NCI-H510A treated with DMSO at 0.1 percent for 48 hours (cell line): ENCODE measurements at places on chromosomes 4 and X.

- DNase-seq = no peak
These were observed 33.8 kb downstream of the MTTP start for GRCh38 chr4:99608417-99608816.

GRCh38 chrX:19174401-19175025 is 52.2 kb upstream of the ADGRG2 start:
- no peak for DNase-seq

DNA sequence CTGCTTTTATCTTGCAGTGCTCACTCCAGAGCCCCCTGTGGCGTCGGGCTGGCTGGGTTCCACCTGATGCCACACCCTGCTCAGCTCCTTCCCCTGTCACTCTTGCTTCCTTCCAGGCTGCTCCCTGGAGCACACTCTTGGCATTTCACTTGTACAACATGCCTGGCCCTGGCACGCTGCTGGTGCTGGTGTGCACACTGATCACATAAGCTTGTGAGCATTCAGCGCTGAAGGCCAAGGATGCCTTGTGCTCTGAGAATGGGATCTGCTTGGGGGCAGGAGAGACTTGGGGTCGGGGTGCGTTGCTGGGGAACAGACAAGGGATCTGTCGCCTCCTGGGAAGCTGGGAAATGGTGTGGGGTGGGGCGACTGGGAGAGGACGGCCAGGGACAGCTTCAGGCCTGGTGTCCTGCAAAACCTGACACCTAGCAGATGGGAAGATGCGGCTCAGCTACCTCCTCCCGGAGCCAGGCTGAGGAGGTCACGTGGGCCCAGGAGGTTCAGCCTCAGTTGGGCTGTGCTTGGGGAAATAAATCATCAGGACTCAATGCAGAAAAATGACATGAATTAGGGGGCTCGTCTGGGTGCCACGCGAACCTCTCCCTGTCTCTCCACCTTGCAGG is 108.5 kb downstream of the PHKA2 start:
- no peak for DNase-seq

GRCh38 chrX:40908026-40908425 is 172.7 kb upstream of the MED14 start:
- no peak for DNase-seq

DNA sequence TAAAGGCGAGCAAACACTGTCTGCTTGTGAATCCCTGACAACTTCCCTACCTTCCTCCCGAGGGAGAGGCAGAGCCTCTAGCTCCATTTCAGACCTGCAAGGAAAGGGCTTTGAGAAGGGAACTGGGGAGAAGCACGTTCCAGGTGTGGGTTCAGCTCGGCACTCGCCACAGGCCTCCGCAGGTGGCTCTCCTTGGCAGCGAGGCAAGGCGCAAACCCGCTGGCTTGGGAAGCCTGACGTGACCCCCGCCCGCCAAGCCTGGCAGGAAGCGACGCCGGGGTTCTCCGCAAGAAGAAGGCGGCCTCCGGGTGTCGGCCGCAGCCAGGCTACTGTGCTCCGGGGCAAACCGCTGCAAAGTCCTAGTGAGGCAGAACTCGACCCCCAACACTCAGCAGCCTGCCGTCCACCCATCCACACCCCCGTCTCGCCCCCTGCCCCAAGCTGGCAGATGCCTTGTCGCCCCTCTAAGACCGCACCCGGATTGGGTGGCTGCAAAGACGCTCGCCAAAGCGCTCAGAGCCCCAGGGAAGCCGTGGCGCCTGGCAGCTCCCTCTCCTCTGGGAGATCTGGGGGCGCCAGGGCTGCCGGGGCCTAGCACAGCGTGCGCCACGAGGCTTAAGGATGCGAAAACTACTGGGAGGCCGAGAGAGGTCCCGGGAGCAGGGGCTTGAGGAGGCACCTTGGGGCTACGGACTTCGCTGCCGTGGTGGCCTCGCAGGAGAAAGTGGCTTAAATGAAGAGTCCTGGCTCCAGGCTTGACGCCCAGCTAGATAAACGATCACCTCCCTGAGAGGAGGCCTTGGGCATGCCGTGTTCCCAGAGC is 21.8 kb downstream of the NKX3-2 start:
- DNase-seq = no peak

DNA sequence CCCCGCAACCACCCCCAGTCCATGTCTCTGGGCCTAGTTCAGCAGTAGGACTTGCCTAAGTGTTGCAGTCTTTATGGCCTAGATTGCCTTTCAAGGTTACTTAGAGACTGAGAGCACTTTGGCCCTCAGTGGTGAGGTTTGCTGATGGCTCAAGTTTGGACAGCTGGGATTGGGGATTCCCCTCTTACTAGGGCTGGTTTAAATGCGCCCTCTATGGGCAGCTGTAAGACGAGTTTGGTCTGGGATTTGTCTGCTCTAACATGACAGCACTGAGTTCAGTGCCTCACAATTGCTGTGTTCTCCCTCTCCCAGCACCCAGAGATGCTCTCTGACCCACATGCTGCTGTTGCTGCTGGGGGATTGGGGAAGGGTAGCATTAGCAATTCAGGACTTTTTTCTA is 23.1 kb downstream of the DACH2 start:
- DNase-seq = no peak

- no peak for DNase-seq
These were observed 23.0 kb upstream of the PPA2 start for GRCh38 chr4:105496899-105497298.

DNA sequence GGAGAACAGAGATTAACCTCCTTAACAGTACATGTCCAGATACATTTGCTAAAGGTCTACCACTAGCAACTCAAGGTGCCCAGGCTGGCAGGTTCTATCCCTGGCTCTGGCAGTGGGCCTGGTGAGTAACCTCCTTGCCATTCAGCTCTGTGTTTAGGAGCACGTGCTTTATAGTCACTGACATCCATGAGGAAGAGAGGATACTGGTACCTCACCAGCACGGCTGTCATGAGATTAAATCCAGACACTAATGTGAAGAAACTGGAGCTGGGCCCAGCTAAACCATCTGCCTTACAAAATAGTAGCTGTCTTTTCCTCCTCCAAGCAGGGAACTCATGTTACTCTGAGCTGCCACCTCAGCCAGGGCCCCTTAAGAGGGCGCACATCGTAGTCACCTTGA is 45.3 kb downstream of the GPRASP3 start:
- no peak for DNase-seq

DNA sequence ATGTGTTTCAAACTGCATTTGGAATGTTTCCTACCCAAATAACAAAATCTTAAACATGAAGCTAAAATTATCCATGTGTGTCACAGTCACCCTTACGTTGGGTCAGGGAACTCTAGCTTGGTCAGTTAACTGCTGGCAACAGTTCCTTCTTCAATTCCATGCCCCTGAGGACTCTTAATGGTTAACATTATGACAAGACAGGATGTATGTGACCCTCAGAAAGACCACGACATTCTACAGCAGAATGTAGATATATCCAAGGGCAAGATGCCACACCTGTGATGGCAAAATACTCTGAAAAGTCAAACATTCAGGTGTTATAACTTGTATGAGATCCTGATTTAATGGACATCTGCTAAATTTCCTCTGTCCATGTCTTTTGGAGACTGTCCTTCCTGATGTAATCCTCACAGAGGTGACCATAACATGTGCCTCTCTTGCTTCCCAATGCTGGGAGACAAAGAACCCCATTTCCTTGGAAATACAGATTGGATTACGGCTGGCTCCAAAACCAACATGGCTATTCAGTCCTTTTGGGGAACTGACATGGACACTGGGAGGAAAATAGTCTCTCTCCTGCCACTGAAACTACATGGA is 39.1 kb downstream of the YTHDC1 start:
- DNase-seq = no peak

- DNase-seq = no peak
These were observed 39.9 kb downstream of the MSX1 start for GRCh38 chr4:4899202-4899925.

DNA sequence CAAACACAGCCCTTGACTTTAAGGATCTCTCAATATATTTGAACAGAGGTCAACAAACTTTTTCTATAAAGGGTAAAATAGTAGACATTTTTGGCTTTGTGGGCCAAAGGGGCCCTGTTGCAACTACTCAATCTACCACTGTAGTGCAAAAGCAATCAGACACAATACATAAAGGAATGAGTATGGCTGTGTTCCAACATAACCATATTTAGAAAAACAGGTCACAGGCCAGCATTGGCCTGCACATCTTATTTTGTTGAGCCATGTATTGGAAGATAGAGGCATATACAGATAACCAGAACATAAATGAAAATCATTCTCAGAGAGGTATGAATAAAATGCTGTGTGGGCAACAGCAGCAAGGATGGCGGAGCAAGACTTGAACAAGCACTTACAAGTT is 49.8 kb downstream of the MID1 start:
- no peak for DNase-seq

- no peak for DNase-seq
These were observed 434.9 kb upstream of the PABPC4L start for GRCh38 chr4:134636338-134637051.

GRCh38 chrX:42752730-42753129 is 25.2 kb downstream of the PPP1R2C start:
- DNase-seq = no peak

- no peak for DNase-seq
These were observed 103.9 kb downstream of the SYTL5 start for GRCh38 chrX:38110231-38110630.
